ENCODE measurements at places on chromosomes 3 and 15.

DNA sequence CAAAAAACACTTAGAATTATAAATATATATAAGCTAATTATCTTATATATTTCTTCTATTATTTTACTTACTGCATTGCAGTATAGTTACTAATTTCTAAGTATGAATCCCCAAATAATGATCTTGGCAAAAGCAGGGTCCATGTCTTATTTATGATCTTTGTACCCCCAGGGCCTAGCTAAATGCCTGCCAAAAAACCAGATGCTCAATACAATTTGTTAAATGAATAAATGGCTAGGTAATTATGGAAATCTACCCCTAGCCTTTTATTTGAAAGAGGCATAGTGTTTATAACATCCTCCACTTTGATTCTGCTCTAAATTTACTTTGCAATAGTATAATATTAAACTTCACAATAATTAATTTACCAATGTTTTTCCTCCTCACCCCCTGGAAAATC lies 69.5 kb downstream of the CSNK1G1 start:
- no peak for DNase-seq

GRCh38 chr3:12155828-12156227 lies 2.9 kb downstream of the TIMP4 start:
- DNase-seq: no peak

DNA sequence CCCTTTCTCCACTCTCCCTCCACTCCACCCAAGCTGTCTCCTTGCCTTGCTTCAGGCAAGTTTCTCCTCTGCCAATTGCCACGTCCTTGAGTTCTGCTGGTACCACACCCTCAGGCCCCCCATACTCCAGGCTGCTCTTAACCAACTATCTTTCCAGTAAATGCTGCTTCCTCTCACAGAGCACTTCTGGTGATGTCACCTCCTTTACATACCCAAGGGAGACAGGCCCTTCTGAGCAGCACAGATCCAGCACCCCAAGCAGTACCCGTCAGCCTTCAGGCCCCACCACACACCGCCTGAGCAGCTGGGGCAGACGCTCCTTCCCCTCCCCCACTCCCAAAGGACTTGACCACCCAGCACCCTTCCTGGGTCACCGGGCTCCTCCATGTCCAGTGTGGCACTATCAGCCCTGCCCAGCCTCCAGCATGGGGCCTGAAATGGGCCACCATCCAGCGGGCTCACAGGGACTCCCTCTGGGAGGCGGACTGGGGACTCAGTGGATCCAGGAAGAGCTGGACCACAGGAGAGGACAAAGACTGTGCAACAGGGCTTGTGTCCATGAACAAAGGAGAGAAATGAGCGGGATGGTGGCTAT lies 50.2 kb downstream of the KLF15 start:
- DNase-seq: no peak

GRCh38 chr15:47872869-47873432 lies 155.6 kb downstream of the SEMA6D start:
- DNase-seq: no peak

DNA sequence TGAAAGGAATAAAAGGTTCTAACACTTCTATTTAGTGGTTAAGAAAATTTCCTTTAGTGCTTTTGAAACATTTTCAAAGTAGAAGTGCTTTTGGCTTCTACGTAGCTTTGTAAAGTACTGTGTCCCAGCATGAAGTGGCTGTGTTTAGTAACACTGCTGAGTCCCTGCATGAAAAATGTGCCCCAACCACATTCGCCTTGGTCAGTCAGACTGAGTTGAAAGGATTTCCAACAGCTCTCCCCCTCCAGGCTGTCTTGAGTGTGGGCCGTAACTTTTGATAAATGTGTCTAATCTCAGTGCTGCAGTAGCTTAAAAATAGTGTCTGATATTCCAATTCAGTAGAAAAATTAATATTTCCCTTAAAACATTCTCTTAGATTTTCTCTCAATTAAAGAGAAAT lies 115.0 kb downstream of the NR1D2 start:
- DNase-seq: no peak

GRCh38 chr3:184029443-184029842 lies 2.1 kb upstream of the HTR3D start:
- DNase-seq: no peak

- DNase-seq: no peak
Observed at GRCh38 chr3:34056951-34057390, 258.5 kb downstream of the PDCD6IP start.

DNA sequence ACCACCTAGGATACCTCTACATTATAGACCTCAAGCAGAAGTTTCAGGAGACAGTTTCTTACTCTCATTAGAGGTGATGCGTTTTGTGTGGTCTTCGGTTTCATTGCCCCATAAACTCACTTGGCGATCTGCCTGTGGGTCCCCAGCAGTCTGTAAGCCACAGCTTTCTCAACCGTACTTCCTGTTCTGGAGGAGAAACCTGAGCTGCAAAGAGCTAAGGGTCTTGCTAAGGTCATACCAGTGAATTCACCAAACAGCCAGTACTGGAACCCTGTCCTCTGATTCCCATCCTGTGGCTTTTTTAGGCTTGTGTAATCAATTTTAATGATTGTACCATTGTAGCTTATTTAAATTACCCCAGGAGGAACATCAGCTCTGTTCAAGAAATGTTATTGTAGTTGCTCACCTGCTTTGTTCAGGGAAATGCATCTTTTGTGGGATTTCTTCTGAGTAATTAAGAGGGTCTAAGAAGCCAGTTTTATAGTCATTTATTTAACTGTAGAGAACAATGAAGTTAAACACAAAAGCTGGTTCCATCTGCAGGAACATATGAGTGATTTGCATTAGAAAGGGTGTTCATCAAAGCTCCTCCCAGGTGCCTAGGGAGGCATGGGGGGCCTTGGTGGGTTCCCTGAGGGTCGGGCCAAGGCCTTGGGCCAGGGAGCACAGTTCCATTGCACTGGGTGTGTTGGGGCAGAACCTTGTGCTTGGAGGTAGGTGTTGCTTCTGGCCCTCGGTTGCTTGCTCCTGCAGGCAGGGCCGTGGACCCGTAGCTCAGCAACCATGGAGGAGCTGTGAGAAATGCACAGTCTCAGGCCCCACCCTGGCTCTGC lies 69.6 kb downstream of the APBA2 start:
- peak; percentile 68 for DNase-seq

DNA sequence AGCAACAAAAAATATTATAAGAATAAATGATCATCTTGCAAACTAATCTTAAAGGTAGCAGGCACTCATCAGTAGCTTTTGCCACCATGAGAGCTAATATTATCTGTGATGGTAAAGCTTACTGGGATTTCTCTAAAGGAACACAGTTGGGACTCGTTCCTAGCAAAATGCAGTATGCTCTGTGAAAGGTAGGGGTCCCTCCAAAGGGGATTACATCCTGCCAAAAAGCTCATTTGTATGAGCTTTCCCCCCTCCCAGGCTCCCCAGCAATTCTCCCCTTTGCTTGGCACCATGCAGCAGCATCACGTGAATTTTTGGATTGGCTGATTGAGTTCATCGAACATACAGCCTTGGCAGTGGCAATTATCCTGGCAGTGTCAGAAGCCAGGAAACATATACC lies 361.0 kb upstream of the PLSCR5 start:
- DNase-seq: no peak

- DNase-seq: no peak
Observed at GRCh38 chr3:108060331-108060730, 30.5 kb downstream of the CD47 start.

GRCh38 chr15:49718234-49718633 lies 97.4 kb downstream of the DTWD1 start:
- no peak for DNase-seq

- DNase-seq: no peak
Observed at GRCh38 chr3:13268961-13269441, 151.1 kb downstream of the NUP210 start.

GRCh38 chr15:80970018-80970657 lies 19.5 kb downstream of the MESD start:
- DNase-seq: peak; percentile 73

DNA sequence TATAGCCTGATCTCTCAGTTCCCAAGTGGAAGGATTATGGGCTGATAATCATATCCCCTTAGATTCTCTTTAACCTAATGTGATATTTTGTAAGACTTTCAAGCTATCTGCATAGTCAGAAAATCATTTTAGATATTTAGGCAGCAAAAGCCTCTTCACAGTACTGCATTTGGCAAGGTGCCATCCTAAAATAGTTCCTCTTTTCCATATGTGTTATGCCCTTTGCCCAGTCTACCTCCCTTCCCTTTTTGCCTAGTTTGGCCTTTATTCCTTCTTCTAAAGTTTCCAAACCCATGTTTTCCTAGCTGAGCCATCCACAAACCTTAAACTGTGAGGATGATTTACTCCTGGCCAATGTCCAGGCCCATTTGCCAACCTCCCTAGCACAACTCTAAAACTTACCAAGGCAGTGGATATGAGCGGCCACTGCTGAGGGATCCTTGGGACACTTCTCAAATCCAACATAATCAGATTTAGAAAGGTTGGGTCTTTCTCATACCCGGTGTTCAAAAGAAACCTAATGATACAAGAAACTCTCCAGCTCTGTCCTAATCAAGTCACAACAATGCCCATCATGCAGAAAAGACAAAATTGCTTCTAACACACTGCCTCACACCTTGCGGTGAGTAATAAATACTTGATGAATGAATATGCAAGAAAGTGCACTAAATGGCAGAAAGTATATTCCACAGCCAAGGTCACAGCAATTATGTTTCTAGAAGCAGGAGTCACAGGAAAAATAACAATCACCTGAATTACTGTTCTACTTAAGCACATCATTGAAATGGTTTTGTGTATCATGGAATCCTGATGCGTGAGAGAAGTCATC lies 493.9 kb downstream of the NLGN1 start:
- DNase-seq: peak; percentile 14

GRCh38 chr3:171694888-171695287 lies 115.4 kb downstream of the PLD1 start:
- no peak for DNase-seq

GRCh38 chr3:37861620-37862041 lies at the start of gene CTDSPL:
Gene CTDSPL (plus strand): TSS chr3:37861880. CDS start chr3:37862200, 320 bp downstream.
- no peak for DNase-seq

DNA sequence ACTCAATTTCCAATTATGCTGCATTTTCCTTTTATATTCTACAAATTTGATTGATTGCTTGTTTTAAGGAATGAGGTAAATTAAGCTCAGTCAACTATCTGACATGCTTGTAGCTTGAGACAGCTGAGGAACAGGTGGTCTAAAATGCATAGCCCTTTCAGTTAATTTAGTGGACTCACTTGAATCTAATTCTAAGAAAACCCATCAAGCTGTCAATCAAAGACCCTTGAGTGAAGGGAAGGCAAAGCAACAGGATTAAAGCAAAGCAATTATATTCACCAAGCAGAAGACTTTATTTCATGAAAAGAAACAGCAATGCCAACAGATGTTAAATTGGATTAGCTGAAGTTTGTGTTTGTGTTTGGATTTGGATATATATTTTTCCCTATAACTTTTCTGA lies 228.5 kb downstream of the ARPP21 start:
- DNase-seq: no peak

GRCh38 chr3:17678116-17678741 lies 64.2 kb downstream of the TBC1D5 start:
- no peak for DNase-seq

DNA sequence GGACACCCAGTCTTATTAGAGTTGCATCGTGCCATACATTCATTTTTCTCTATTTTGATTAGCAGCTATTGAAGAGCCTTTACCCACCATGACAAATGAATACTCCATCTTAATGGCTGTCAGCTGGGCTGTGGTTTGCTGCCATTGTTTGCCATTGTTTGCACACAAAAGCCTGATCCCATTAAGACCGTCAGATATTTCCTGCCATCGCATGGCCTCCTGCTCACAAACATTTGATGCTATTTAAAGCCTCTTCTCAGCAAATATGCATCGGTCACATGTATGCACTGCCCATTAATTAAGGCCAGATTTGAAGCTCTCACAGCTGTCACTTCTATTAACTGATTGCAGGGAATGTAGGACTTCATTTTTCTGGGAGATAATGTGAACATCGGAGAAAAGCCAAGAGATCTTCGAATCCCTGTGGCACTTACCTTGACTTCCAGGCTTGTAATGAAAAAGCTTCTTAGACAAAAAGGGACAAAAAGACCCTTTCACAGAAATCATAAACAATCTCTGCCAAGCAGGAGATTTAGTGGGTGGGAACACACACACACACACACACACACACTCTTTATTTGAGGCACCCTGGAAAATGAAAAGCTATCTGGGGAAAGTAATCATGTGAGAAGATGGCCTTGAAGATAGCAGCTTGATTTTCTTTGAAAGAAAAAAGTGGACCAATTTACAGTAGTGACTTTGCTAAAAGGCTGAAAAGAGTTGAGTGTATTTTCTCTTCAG lies 175.4 kb upstream of the NR2E3 start:
- no peak for DNase-seq

GRCh38 chr3:58333206-58334012 lies 717 bp downstream of the PXK start:
- peak; percentile 30 for DNase-seq

GRCh38 chr15:75038231-75038630 lies 14.8 kb downstream of the PPCDC start:
- DNase-seq: no peak

DNA sequence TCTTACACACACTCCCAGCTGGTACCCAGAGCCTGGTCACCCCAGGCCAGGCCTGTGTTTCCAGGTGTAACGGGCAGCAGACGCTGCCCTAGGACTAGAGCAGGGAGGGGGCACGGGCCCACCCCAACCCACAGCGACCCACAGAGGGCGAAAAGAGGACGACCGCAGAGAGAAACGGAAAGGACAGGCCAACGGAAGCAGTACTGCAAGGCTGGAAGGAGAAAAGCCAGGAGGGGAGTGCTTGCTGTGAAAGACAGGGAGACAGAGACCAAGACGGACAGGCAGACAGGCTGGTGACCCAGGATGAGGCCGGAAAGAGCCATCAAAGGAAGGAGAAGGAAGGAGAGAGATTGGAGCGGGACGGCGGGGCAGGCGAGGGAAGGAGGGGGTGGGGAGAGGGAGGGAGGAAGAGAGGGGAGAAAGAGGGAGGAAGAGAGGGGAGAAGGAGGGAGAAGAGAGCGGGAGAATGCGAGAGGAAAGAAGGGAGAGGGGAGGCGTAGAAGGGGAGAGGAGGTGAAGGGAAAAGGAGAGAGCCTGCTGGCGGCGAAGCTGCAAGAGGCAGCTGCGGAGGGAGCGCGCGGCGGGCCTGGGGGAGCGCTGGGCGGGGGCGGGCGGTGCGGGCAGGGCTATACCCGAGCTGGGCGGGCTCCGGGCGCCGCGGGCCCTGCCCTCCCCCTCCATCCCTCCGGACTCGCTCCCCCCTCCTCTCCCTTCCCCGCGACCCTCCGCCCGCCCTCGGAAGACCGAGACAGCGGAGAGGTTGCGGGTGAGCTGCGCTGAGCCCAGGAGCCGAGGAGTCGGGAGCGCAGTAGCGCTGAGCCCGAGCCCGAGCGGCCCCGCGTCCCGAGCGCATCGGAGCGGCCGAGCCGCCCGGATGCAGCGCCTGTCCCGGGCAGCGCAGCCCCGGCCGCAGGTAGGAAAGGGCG lies at the start of gene SLC6A1:
Gene SLC6A1, plus strand, starts transcription at position 732 of the 926 bp plus-strand sequence. CDS start 24,464 bp downstream, outside the sequence.
- DNase-seq: no peak

- DNase-seq: no peak
Observed at GRCh38 chr3:179330438-179330837, 7.6 kb downstream of the ZNF639 start.

Measured in hematopoietic multipotent progenitor cell treated with erythropoietin and hydrocortisone succinate and interleukin-3 and kit ligand, for 8 days (in vitro differentiated cells).